ENCODE measurements at places on chromosomes 7 and 10.

DNA sequence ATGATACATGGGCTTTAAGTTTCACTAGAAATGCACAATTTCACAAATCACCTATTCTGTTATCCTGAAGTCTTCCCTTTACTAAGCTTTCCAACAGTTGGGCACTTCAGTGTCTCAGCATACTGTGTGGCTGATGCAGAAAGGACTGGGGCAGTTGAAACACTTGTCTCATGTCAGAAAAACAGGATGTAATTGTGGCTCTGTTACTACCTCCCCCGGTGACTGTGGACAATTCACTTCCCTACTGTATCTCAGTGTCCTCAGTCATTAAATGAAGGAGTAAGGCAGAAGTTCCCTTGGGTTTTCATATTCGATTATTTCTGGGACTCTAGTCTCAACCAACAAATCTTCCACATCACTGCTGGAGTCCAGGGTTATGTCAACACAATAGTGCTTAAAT, 17.9 kb downstream of the ANKRD22 start:
- no peak for DNase-seq

GRCh38 chr7:42010751-42011150, 226.3 kb downstream of the GLI3 start:
- no peak for DNase-seq

DNA sequence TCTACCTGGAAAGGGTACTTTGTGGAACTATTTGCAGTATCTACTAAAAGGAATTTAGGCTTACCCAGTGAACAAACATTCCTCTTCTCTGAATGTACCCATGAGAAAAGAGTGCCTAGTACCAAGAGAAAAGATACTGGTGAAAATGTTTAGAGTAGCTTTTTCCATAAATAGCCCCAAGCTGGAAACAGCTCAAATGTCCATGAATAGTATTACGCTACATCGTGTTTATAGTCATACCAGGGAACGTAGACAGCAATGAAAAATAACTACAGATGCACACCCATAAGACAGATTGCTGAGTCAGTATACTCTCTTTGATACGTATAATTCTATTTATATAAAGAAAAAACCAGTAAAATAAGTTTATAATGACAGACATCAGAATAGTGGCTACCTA, 285.9 kb downstream of the KLF6 start:
- no peak for DNase-seq

DNA sequence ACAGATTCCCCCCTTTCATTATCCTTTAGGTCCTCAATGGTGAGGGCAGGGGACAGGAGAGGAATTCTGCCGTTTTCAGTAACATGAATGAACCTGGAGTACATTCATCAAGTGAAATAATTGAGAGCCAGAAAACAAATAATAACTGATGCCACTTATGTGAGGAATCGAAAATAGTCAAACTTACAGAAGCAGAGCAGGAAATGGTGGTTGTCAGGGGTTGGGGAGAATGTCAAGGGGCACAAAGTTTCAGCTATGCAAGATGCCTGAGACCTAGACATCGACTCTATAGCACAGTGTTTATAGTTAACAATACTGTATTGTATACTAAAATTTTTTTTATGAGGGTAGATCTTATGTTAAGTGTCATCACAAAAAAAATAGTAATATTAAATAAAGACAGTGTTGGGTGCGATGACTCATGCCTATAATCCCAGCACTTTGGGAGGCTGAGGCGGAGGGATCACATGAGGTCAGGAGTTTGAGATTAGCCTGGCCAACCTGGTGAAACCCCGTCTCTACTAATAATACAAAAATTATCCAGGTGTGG, 1219.8 kb downstream of the GATA3 start:
- DNase-seq: no peak

DNA sequence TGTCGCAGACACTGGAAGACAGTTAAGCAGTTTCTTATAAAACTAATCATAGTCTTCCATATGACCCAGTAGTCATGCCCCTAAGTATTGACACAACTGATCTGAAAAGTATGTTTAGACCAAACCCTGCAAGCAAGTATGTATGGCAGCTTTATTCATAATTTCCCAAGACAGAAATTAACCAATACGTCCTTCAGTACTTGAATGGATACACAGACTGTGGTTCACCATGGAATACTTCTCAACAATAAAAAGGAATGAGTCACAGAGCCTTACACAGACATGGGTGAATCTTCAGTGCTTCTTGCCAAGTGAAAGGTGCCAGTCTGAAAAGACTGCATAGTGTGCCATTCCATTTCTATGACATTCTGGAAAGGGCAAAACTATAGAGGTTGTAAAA, 50.2 kb upstream of the AKR1E2 start:
- no peak for DNase-seq

GRCh38 chr10:14565199-14565598, 209.5 kb downstream of the FAM107B start:
- DNase-seq: peak; percentile 52

DNA sequence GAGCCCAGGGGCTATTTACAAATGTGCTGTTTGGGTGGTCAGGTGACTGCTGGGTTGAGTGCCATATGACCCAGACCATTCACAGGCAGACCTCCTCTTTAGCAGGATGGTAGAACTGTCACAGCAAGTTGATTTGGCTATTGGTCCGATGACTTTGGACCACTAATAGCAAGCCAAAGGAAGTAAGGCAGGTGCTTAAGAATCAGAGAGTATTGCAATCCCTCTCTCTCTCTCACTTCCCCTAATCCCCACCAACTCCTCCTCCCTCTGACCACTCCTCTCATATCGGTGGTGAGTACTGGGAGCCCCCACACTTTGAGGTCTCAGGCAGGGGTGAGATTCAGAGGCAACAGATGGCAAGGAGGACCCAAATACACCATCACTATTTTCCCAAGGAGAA, 165.3 kb downstream of the TRIL start:
- no peak for DNase-seq

DNA sequence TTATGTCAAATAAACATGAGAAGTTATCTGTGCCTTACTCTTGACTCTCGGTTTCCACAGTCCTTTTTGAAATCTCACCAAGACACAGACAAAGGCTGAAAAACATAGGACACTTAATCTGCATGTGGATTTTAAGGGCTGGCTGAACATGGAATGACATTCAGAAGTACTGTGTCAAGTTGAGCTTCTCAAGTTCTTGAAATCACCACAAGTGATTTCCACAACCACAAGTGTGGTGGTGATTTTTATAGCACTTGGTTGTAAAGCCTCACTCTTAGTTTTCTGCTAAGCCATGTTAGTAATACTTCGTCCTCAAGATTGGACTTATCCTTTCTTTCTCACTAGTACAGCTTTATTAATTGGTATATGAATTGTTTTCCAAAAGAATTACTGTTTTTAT, 29.6 kb downstream of the FOXP2 start:
- DNase-seq: no peak

- no peak for DNase-seq
These were observed 62.5 kb downstream of the MKI67 start for GRCh38 chr10:128063736-128064107.

GRCh38 chr7:11346302-11346701, 372.6 kb downstream of the PHF14 start:
- no peak for DNase-seq

DNA sequence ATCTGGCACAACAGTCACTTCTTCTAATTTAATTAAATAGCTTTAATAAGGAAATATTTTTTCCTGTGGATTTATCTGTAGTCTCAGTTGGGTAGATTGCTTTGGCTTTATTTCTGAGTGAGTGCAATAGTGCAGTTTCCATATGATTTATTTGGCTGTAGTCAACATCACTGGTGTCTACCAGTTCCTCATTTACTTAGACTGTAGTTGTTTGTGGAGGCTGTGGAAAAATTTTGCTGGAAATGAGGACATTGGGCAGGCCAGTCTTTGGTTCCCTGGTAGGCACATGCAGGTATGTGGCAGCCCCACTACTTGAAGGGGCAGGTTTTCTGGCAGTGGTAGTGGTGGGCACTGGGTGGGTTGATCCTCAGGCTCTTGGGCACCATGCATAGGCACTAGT, 15.5 kb downstream of the TAS2R40 start:
- no peak for DNase-seq

- DNase-seq: no peak
These were observed 167.2 kb downstream of the EBF3 start for GRCh38 chr10:129796710-129797420.

- peak; percentile 79 for DNase-seq
These were observed 19.1 kb upstream of the KLF6 start for GRCh38 chr10:3803927-3804741.

DNA sequence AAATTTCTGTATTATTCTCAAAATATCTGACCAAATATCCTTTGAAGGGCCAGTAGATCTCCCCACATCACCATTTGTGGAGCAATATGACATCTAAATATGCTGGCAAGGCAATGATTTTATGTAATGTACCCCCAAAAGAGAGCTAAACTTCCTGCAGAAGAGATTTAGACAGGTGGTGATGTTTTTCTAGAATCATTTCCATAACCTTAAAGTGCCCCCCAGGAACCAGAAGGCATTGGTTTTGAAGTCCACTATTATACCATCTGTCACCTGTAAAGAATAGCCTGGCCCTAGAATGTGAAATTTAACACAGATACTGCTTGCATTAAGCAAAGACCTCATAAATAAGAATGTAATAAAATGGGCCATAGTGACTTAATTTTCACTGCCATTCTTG, 77.9 kb upstream of the ABLIM1 start:
- no peak for DNase-seq

GRCh38 chr10:59825932-59826331, 72.7 kb upstream of the MRLN start:
- DNase-seq: no peak

DNA sequence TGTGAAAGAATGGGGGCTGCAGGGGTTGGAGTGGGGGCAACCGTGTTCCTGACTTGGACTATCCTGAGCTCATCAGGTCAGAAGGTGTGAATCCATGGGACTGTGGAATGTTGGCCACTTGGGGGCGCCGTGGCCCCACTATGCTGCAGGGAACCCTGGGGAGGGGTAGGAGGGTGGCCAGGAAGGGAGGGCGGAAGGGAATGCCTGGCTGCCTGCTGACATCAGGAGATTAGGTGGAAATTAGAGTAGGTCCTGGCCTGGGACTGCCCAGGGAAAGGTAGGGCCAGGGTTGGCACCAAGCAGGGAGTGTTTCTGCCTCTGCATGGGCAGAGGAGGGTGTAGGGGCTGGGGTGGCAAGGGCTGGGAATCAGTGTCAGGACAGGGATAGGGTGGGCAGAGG, 65.8 kb upstream of the PRSS58 start:
- peak; percentile 80 for DNase-seq

DNA sequence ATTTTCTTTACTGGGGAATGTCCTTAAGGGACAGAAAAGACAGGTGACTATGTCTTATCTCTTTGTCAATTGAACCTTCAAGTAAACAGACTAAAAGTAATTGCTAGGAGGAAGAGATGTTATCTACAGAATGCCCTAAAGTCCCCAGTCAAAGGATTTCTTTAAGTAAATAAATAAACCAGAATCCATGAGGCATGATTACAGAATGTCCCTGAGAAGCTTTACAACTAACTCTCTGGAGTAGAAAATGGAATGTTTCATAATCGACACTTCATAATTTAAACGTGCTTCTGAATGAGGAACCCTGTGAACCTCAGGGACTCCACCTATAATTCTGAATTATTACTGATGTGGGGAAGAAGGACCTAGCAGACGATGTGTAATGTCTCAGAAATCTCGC, 187.9 kb upstream of the IMMP2L start:
- no peak for DNase-seq

DNA sequence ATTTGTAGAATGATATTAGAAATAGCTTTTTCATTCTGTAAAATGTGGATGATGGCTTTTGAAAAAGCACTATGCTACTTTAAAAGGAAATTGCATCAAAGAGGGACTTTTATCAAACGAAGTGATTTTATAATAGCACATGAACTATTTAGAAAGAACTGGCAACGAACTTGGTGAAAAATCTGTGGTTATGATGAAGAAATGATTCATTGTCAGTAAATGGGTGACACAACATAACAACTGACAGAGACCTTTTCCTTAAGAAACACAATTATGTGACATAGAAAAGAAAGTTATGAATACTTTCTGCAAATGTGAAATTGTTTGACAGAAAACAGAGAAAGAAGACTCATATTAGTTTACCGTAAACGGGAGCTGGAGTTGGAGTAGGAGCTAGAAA, 60.7 kb upstream of the LAMB4 start:
- DNase-seq: no peak

GRCh38 chr10:24518981-24519597, 204.6 kb downstream of the ARHGAP21 start:
- peak; percentile 60 for DNase-seq
